ENCODE measurements at places on chromosomes 3 and 15.

DNA sequence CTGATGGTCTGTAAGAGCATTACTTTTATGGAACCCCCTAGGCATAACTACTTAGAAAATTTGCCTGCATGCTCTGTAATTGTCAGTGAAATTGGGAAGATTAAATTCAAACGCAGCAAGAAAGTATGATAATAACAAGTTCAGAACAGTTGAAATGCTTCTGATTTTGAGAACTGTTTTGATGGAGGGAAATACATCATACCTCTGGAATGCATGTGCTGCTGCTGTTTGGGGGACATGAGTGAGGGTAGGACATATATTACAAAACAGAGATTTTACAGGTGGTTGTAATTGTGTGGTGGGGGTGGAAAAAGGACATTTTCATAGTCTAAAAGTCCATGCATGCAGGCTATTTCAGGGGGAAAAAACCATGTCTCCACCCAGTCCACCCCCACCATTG is 135.0 kb upstream of the DPH6 start:
- no peak for DNase-seq

DNA sequence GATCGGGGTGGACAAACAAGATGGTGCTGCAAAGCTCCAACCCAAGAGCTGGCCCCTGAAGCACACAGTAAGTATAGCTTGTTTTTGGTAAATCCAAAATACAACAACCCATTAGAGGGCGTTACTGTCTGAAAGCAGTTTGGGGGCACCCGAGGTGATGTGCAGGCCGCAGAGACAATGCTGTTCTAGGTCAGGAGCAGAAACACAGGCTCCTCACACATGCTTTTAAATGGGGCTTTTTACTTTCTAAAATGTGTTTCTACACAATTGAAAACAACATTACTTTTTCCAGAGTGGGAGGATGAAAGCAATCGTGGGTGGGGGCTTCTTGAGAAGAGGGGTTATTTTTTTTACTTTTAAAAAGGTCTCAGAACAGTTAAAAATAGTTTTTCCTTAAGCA is 1029.3 kb upstream of the CFAP20DC start:
- no peak for DNase-seq

DNA sequence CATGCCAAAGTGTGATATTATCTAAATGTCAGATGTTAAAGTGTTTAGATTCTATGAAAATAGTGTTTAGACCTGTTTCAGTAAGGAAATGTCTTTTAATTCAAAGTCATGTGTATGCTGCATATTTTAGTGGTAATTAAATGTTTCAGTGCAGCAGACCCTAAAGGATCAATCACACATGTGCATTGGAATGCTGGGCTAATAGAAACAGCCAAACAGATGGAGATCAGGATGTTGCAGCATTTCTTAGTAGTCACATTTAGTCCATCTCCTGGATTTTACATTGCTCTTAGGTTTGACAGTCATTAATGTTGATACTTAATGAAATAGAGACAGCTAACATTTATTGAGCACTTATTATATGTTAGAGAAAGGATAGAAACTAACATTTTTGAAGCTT is 18.5 kb downstream of the SPRED1 start:
- no peak for DNase-seq

DNA sequence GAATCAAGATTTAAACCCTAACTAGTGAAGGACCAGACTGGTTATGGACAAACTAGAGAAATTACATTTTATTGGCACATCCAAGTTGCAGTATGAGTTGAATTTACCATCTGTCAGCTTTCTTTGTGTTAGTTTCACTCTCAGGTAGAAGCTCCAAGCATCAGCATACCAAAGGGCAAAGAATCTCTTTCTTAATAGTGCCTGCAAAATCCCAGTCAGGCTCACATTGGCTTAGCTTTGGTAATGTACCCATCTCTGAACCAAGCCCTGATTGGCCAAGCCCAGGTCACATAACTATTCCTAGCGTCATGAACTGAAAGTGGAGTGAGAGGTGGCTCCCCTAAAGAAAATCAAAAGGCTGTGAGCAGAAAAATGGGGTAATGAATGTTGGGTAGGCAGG is 66.9 kb downstream of the CCNL1 start:
- DNase-seq, result no peak

DNA sequence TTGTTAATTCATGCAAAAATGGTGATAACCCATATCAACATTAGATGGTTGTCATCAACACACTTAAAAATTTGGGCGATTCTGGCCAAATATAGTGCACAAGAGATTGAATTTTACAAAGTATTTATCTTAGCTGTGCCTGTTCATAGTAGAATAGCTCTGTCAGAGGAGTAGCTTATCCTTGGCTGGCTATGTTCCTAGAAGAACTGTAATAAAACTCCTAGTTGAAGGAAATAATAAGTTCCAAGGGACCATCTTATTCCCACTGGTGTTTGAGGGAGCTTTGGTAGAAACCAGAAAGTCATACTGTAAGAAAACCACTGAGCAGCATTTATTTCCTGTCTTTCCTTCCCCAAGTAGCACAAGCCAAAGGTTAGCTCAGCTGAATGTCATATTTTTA is 201.8 kb downstream of the GRM7 start:
- no peak for DNase-seq

GRCh38 chr15:40436892-40437751 is 3.6 kb upstream of the BAHD1 start:
- DNase-seq, result no peak

GRCh38 chr3:126343649-126344035 is 13.6 kb downstream of the KLF15 start:
- no peak for DNase-seq

Measured in GM04504 (cell line).